ENCODE measurements at places on chromosomes 4 and X.

- no peak for DNase-seq
Measured at GRCh38 chr4:77795326-77795725, 23.8 kb downstream of the CNOT6L start.

- DNase-seq = no peak
Measured at GRCh38 chr4:122083989-122084388, 68.1 kb upstream of the BLTP1 start.

- DNase-seq = no peak
Measured at GRCh38 chr4:103044183-103044582, 24.7 kb upstream of the SLC9B1 start.

GRCh38 chr4:80079255-80079923 is 6.4 kb upstream of the ANTXR2 start:
- no peak for DNase-seq

DNA sequence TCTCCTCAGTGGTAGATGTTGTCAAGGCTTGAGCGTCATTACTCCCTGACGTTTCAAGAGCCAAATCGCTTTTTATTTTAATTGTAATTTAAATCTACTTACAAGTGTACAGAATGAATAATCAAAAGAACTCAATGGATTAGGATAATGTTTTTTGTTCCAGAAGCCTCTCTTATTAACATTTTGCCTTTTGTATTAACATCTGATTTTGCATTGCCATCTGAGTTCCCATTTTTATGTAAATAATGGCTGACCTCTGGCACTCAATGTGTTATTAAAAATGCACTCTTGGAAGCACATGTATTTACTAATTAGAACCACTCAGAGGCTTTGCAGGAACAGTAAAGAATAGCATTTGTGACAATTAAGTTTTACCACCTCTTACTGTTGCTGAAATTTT is 411.0 kb downstream of the EPHA5 start:
- DNase-seq = no peak

DNA sequence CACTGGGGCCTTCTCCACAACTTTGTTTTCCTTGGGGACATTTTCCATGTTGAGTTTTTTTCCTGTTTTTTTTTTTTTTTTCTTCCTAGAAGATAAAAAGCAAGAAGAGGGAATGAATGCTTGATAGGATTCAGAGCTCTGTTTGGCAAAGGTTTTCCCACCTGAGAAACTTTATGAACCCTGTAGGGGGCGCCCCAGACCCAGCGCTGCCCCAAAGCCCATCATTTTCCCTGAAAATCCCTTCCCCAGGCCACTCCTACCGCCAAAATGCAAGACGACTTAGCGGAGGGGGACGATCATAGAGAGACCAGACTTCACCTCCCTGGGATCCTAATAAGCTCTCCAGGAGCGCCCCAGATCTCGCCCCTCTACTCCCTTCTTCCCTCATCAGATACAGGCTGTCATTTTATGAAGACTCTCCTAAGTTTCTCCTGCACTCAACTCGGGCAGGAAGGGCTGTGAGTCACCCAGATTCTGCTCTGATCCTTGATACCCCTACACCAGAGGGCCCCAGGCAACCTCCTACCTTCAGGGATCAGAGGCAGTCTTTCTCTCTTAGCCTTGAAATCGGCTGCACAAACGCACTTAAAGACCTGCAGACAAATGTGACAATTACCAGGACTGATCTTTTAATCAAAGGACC is 1.4 kb downstream of the BEX5 start:
- DNase-seq = no peak

DNA sequence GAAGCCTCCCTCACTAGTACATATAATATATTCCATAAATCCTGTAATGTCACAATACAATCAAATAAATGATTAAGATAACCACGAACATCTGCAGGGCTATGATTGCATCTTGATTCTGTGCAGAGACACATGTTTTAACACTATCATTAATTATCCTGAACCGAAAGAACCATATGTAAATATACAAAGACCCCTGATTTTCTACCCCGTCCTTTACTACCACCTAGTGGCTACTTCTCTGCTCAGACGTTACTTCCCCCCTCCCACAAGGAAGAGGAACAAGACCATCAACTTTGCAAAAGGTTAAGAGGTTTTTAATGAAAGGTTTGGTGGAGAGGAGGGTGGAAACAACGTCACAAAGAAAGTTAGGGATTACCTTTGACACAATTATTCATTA is 134.0 kb downstream of the COL4A6 start:
- DNase-seq = no peak

- no peak for DNase-seq
Measured at GRCh38 chrX:40514376-40514775, 66.4 kb upstream of the ATP6AP2 start.

- no peak for DNase-seq
Measured at GRCh38 chrX:71131510-71131909, 13.1 kb downstream of the MED12 start.

- DNase-seq = no peak
Measured at GRCh38 chr4:168028568-168028967, 63.8 kb upstream of the ANXA10 start.

GRCh38 chr4:101183221-101183620 is 164.1 kb downstream of the PPP3CA start:
- no peak for DNase-seq

DNA sequence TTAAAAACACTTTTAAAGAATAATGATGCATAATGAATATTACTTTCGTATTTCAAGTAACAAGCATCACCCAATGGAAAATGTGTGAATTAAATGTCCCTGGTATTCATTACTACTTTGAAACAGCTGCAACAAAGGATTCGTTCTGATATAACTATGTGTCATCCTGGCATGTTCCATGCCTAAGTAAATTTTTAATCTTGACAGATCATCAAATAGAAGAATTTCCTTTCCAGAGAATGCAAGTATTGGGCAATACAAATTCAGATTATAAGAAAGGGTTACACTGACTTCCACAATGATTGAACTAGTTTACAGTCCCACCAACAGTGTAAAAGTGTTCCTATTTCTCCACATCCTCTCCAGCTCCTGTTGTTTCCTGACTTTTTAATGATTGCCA is 105.3 kb downstream of the SPCS3 start:
- DNase-seq = no peak

DNA sequence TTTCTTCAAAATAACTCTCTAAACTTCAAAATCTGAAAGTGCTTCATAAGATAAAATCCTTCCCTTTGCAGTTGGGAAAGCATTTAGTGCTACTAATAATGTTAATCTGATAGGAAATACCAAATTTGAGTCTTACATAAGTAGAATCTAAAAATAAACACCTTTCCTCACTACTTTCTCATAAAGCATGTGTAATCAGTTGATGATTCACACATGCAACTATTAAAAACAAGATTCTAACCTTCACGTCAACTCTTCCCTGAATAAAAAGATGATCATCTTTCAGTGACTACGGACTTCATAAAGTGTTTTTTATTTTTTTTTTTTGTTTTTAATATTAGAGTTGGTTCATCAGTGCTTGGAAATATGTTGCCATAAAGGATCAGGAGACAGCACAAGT is 172.6 kb downstream of the ACTRT1 start:
- DNase-seq = no peak

- DNase-seq = no peak
Measured at GRCh38 chr4:38529189-38530115, 134.5 kb upstream of the KLF3 start.

DNA sequence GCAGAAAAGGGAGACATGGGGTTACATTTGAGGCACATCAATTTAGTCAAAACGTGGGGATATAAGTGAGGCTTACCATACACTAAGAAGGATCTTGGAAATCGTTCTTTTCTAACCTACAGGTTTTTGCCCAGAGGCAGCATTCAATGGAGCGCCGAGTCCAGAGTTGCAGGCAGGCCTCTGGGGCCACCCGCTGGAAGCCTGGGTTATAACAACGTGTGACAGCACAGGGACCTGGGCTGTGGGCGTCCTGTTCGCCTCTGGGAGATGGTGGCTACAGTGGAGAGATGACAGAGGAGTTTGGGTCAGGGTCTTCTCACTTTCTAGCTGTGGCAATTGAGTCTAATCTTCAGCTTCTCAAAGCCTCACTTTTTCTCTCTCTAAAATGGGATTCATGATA is 53.9 kb downstream of the ENPP6 start:
- DNase-seq = no peak

- no peak for DNase-seq
Measured at GRCh38 chr4:8270912-8271815, 1.6 kb downstream of the HTRA3 start.

- no peak for DNase-seq
Measured at GRCh38 chrX:39766855-39767254, 330.9 kb downstream of the BCOR start.

GRCh38 chrX:17414027-17414658 is 39.1 kb downstream of the NHS start:
- DNase-seq = no peak

- no peak for DNase-seq
Measured at GRCh38 chrX:39653691-39654090, 444.1 kb downstream of the BCOR start.

GRCh38 chrX:21926527-21927278 is 13.8 kb upstream of the SMS start:
- peak; percentile 84 for DNase-seq

- peak; percentile 23 for DNase-seq
Measured at GRCh38 chr4:23932901-23933308, 43.1 kb upstream of the PPARGC1A start.

GRCh38 chrX:154019061-154019621 is 561 bp downstream of the IRAK1 start:
- no peak for DNase-seq

DNA sequence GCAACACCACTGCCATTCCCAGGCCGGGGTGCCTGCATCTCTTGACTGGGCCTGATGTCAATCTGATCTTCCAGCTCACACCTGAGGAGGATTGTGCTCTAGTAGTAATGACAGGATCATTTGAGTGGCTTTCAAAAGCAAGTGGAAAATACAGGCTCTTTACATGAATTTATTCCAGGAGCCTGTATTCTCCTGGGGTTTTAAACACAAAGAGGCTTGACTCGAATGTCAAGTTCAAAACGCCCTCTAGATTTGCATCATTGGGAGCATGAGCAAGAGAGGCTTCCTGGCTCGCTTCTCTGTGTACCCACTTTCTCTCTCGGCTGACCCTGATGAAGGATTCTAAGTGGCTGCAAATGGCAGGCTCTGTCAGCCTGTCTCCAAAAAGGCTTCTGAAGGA is 199.5 kb upstream of the PUDP start:
- no peak for DNase-seq

DNA sequence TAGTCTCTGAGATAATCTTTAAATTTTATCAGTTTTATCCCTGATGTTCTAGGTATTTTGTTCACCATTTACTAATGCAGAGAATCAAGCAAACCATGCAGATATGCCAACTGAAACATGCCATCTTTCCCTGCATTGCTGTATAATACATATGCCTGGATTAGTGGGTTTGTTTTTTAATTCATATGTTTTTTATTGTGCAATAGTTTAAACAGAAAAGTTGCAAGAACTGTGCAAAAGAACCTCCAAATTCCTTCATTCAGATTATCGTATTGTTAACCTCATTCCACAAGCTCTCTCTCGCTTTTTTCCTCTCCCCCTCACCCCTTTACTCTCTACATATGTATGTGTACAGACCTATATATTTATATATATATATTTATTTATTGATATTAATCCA is 244.6 kb downstream of the NKX6-1 start:
- DNase-seq = no peak

GRCh38 chrX:65821721-65822496 is 154.5 kb downstream of the MSN start:
- no peak for DNase-seq

GRCh38 chrX:132184871-132185270 is 34.4 kb downstream of the RAP2C start:
- DNase-seq = no peak

GRCh38 chr4:22942920-22943559 is 250.3 kb downstream of the GBA3 start:
- DNase-seq = no peak

- DNase-seq = no peak
Measured at GRCh38 chrX:153463031-153463430, 7.3 kb downstream of the HAUS7 start.

- DNase-seq = no peak
Measured at GRCh38 chr4:150600812-150601445, 19.0 kb downstream of the MAB21L2 start.

GRCh38 chrX:48957477-48957826 is at the start of gene OTUD5:
Gene OTUD5, minus strand, starts transcription at chrX:48957607. Its CDS starts 37 bp downstream, at chrX:48957570.
- DNase-seq = no peak

- no peak for DNase-seq
Measured at GRCh38 chr4:167238226-167238625, 3.9 kb upstream of the SPOCK3 start.

DNA sequence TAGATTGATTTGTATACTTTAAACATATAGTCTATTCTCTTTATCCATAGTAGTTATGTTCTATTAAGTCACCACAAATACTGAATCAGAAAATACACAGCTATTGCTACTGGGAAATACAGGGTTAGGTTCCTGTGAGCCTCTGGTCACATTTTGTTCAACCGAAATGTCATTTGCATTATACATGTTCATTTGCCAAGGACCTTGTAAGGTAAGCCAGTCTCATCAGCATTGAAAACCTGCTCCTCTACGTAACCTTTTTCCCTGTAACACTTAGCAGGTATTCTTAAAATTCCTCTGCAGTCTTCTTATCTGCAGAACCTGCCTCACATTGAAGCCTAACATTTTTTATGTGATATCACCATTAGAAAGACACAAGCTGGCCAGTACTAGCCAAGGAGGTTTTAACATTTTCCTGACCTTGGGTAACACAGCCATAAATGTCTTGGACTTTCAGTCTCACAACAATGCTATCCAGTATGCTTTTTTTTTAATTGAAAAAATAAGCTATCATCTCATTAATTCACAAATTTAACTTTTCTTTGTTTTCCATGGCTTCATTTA is 765.7 kb upstream of the IGFBP7 start:
- no peak for DNase-seq

GRCh38 chr4:66307641-66308438 is 637.6 kb upstream of the EPHA5 start:
- DNase-seq = no peak

DNA sequence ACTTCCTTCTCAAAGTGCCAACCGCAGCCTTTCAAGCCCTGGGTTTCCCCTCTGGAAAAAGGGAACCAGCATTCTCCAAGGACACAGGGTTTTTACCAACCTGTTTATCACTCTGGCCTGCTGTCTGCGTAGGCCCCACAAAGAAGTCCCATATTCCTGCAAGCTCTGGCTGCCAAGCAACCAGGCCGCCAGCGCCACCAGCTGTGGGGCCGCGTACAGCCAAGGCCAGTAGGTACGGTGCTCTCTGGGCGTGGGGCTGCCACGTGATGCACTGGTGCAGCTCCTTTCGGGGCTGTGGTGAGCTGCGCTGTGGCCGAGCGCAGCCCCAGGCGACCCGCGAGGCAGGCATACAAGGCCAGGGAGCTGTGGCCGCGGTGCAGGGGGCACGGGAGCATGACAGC is 22.1 kb downstream of the LUZP4 start:
- no peak for DNase-seq

- no peak for DNase-seq
Measured at GRCh38 chrX:3191201-3191600, 149.9 kb downstream of the ARSF start.
